ENCODE measurements at places on chromosomes 3 and 15.

GRCh38 chr3:41419809-41420208 lies 220.5 kb downstream of the CTNNB1 start:
- DNase-seq, result no peak

DNA sequence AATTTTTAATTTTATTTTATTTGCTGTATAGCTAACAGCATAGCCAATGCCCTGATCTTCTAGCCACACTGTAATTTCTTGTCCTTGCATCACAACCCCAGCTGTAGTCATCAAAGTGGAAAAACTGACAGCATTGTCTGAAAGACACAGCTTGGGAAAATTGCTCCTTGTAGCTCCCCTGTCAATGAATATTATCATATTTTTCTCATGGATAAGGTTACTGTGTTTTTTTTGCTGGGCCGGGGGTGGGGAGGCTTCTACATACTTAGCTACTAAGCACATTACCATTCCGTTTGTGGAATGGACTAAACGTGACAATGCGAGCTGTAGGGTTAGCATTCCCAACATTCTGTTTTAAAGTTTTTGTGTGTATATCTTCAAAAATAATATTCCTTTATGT lies 381.3 kb downstream of the TIGIT start:
- DNase-seq, result no peak

GRCh38 chr3:160643994-160644393 lies 33.0 kb upstream of the ARL14 start:
- no peak for DNase-seq

GRCh38 chr3:45580112-45580765 lies 14.3 kb upstream of the LIMD1 start:
- DNase-seq, result no peak

- no peak for DNase-seq
Measured at GRCh38 chr15:46304321-46304720, 669.5 kb downstream of the SQOR start.

DNA sequence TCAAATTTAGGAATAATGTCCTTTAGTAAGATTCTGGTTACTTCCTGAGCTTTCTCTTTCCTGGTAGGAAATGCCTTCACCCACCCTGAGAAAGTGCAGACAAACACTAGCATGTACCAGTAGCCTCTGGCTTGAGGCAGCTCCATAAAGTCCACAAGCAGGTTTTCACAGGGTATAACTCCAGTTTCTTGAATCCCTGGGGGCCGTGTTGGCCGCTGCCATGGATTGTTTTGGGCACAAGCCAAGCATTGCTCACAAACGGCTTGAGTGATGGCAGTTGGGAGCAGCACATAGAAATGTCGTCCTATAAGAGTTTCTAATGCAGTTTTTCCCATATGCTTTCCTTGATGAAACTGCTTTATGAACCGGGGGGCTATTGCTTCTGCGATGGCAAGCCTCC lies 164.1 kb downstream of the STXBP5L start:
- DNase-seq, result no peak

DNA sequence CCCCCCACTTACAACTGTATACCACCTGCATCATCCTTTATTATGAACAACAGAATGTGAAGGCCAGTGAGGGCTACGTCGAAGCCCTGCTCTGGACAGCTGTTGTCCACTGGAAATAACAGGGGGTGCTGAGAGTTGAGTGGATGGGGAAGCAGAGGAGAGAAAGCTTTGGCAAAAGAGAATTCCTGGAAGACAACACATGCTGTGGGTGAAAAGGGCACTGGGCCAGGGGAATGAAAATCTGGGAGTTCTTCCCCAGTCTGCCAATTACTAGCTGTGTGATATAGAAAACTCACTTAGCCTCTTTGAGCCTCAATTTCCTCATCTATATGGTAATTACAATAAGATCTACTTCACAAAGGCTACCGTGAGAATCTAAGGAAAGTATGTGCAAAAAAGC lies 40.7 kb downstream of the FSTL1 start:
- DNase-seq, result no peak

- no peak for DNase-seq
Measured at GRCh38 chr3:126258670-126259069, 78.3 kb upstream of the ALDH1L1 start.

- no peak for DNase-seq
Measured at GRCh38 chr3:194984066-194984465, 286.9 kb downstream of the XXYLT1 start.

GRCh38 chr3:13137941-13138832 lies 65.0 kb upstream of the IQSEC1 start:
- DNase-seq, result no peak

DNA sequence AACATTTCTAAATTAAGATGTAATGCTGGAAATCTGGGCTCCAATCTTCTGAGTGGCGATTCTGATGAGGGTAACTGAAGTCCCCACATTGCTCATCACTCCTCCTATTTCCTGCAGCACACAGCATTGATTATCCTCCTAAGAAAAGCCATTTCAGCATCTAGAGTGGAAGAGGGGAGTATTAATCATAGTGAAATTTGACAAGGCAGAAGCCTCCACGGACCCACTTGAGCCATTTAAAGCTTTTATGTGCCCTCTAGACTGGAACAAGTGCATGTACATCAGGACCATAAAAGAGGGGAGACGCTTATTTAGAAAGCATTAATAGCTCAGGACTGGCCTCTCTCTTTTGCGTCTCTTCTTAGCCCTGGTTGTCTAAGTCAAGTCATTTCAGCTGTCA lies 25.8 kb downstream of the AQP9 start:
- no peak for DNase-seq

GRCh38 chr15:33126559-33127290 lies 67.8 kb downstream of the FMN1 start:
- peak; percentile 27 for DNase-seq

- no peak for DNase-seq
Measured at GRCh38 chr3:47298439-47298838, 15.7 kb downstream of the KLHL18 start.

DNA sequence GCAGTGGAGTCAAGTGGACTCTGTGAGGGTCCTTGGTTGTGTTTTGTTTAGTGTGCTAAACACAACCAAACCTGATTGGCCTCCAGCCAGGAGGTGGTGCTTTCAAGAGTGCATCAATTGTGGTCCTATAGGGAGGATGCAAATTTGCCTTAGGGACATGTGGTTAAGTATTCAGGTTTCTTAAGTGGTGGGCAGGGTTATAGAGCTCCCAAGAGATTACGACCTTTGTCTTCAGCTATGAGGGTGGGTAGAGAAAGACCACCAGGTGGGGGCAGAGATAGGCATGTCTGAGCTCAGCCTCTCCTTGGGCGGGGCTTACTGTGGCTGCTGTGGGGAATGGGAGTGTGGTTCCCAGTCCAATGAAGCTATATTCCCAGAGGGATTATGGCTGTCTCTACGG lies 186.6 kb downstream of the SQOR start:
- no peak for DNase-seq

DNA sequence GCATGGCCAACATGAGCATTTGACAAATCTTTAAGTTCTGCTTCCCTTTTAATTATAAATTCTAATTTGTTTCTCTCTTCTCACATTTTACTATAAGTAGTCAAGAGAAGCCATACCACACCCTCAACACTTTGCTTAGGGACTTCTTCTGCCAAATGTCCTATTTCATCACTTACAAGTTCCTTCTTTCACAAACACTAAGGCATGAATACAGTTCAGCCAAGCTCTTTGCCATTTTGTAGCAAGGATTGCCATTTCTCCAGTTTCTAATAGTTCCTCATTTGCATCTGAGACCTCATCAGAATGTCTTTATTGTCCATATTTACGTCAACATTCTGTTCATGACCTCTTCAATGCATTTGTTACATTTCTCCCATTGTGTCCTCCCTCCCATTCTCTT lies 29.4 kb downstream of the SLC22A14 start:
- no peak for DNase-seq

DNA sequence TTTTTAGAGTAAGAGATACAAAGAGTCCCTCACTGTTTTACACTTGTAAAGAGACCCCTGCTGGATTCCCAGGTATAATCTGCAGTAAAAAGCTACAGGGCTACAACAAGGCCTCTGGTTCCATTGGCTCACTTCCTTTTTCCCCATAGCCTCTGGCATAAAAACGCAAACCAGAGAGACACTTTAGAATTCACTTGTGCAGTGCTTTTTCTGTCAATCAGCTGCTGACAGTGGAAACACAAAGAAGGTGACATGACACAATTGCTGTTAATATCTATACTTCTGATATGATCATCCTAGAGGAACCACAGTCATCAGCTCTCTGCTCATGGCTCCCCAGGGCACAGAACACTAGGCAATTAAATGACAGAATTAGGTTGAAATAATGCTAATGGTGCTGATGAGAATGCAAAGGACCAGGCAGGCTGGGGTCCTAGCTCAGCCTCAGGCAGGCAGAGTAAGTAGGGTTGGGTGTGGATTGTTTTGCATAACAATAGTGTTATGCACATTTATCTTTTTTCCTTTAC lies 667.9 kb upstream of the CFAP20DC start:
- DNase-seq, result no peak

DNA sequence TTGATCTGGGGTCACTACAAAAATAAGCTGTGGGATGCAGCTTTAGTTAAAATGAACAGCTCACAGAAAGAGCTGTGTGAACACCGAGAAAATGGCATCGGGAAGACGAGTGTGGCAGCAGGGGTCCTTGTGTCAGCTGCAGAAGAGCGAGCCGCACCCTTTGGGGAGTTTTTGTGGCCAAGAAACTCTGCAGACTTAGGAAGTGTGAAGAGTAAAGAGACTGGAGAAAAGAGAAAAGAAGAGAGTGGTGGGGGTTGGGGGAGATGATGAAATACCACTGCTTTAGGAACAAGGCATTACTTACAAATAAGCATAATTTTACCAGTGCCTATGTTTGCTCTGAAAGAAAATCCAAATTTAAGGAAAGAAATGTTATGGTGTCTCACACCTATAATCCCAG lies 147.8 kb downstream of the LRRC28 start:
- no peak for DNase-seq

GRCh38 chr3:30253832-30254231 lies 352.6 kb upstream of the TGFBR2 start:
- DNase-seq, result no peak

DNA sequence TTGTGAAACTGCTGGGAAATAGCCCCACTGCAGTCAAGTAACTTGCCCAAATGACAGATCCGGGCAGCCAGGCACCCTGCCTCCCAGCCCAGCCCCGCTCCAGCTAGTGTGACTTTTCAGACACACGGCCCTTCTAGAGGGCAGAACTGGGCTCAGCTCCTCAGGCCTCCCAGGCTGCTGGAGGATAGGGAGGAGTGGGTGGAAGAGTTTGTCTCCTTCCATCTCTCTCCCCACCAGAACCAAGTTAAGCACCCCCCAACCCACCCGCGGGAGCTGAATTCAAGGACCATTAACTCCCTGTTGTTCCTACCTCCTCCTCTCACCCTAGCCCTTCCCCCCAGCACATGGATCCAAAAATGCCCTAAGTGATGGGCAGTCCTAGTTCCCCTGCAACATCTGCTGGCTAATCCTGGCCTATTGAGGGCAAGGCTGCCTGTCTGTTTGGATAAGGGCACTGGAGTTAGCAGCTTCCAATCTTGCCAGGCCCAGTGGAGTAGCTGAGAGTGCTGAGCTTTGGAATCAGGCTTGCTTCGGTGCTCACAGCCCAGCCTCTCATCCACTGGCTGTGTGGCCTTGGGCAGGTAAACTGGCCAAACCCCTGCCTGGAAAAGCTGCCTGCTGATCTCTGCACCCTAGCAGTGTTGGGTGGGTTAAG lies 3.1 kb downstream of the CCDC33 start:
- DNase-seq, result no peak
